Activated CD4-positive, alpha-beta T cell treated with anti-CD3 and anti-CD28 coated beads, Interleukin-2, amount 10 ng/mL, durations not matched to agents 7 days and 5 days (primary cell): ENCODE measurements at places on chromosomes 3 and 15. TPM values are rescaled to one million over a fixed set of nuclear protein-coding genes. Genes with fewer than 3 reads are reported as not detected.
A peak's percentile ranks its signal among the peaks of the same experiment; 100 is the strongest.

DNA sequence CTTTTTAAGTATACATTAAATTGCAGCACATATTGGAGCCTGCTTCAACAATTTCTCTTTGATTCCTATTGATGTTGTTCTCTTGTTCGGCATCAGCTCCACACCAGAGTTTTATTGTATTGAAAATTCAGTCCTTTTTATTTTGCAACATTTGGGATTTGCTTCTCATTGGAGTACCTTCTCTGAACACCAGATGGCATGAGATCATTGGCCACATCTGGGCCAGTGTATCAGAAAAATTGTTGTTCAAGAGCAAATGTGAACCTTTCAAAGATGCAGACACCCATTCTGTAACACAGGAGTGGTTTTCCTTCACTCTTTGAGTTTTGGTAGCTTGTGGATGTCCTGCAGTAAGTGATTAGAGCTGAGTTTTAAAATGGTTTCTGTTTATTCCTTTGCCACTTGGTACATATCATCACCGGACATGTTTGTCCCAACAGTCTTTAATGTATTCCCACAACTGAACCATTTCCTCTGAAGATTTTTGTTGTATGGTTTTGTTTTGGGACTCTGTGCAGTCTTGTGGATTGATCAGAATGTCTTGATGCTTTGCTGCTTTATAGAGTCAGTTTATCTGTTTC, 96.1 kb downstream of the MCTP2 start:
- peak; percentile 30 for DNase-seq
- peaks cover 9% of the 10 kb centered on the region for H3K36me3 ChIP-seq
- peaks cover 22% of the 10 kb centered on the region for H3K4me1 ChIP-seq
- no peaks in the 10 kb centered on the region for H3K27me3 ChIP-seq
- H3K27ac ChIP-seq, result no peak overlapping the region

NANOGP8 gene
- not detected for total RNA-seq

DNA sequence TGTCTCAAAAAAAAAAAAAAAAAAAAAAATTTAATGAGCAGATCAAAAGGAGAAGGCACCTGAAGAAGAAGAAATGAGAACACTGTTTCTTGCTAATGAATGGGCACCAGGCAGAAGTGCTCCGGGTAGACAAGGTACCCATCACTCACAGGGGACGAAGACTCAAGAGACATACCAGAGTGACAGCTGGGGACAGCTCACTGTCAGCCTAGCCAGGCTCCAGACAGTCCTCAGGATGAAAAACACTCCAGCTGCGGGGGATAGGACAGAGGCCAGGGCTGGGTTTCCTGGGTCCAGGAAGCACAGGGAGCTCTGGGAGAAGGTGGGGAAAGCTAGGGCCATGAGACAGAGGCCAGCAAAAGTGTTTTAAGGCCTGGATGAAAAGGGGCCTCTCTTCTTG, 48.5 kb upstream of the PARL start:
- H3K4me3 ChIP-seq, result no peak overlapping the region
- no peak overlapping the region for H3K27ac ChIP-seq
- no peak for DNase-seq
- peaks cover 2% of the 10 kb centered on the region for H3K36me3 ChIP-seq
- no peaks in the 10 kb centered on the region for H3K27me3 ChIP-seq
- no peaks in the 10 kb centered on the region for H3K4me1 ChIP-seq

GRCh38 chr3:84724877-84725276, 233.9 kb upstream of the CADM2 start:
- no peak overlapping the region for H3K27ac ChIP-seq
- DNase-seq, result no peak
- H3K27me3 ChIP-seq, result no peaks in the 10 kb centered on the region
- H3K4me3 ChIP-seq, result no peak overlapping the region
- H3K4me1 ChIP-seq, result no peaks in the 10 kb centered on the region
- H3K36me3 ChIP-seq, result no peaks in the 10 kb centered on the region

- H3K4me1 ChIP-seq, result no peaks in the 10 kb centered on the region
- H3K27ac ChIP-seq, result no peak overlapping the region
- H3K36me3 ChIP-seq, result peaks cover 29% of the 10 kb centered on the region
- H3K4me3 ChIP-seq, result no peak overlapping the region
These were observed 87.2 kb upstream of the SLC2A2 start for GRCh38 chr3:171113716-171114115.

DNA sequence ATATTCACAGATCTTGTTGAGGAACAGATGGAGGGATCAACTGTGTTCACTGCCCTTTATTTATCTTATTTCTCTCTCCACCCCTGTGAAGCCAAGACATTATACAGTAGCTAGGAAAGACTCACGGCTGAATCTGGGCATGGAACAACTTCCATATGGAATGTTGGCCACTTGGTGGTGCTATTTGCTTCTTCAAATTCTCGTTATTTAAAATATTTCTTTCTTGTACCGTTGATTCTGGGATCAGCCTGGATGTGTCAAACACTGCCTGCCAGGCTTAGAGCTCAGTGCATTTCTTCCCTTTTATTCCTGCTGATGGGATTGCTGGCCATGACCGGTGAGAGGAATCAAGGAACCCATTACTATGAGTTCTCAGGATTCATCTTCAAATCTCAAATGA, 17.5 kb upstream of the GASK1A start:
- H3K27me3 ChIP-seq, result peaks cover 3% of the 10 kb centered on the region
- no peak overlapping the region for H3K27ac ChIP-seq
- no peak overlapping the region for H3K4me3 ChIP-seq
- H3K36me3 ChIP-seq, result no peaks in the 10 kb centered on the region

DNA sequence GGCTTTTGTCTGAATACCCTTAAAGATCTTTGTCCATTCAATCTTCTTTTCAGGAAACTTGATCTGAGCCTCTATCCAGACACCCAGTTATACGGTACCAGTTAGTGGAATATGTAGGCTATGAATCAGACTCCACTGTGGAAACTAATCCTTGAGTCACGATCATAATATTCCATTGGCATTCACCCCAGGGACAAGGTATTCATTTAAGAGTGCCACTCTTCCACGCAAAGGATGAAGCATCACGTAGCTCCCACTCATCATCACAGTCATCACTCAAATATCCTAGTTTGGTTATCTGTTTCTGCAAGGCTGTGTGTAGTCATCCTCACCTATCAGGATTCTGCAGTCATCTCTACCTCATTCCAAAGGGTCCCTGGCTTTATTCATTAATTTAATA, 85.6 kb downstream of the NEDD4 start:
- H3K4me1 ChIP-seq, result no peaks in the 10 kb centered on the region
- H3K36me3 ChIP-seq, result no peaks in the 10 kb centered on the region
- no peak for DNase-seq
- no peak overlapping the region for H3K27ac ChIP-seq

DLEC1 gene
- 2.3 TPM for total RNA-seq

GRCh38 chr15:39269352-39269751, 311.5 kb upstream of the THBS1 start:
- H3K36me3 ChIP-seq, result no peaks in the 10 kb centered on the region
- no peak overlapping the region for H3K4me3 ChIP-seq
- H3K4me1 ChIP-seq, result no peaks in the 10 kb centered on the region
- no peak overlapping the region for H3K27ac ChIP-seq
- peaks cover 4% of the 10 kb centered on the region for H3K27me3 ChIP-seq
- DNase-seq, result no peak

GRCh38 chr3:53161450-53161819, 426 bp downstream of the PRKCD start:
- H3K27me3 ChIP-seq, result peaks cover 31% of the 10 kb centered on the region
- H3K4me3 ChIP-seq, result peak overlapping the region; percentile 72
- peak overlapping the region; percentile 87 for H3K27ac ChIP-seq

DNA sequence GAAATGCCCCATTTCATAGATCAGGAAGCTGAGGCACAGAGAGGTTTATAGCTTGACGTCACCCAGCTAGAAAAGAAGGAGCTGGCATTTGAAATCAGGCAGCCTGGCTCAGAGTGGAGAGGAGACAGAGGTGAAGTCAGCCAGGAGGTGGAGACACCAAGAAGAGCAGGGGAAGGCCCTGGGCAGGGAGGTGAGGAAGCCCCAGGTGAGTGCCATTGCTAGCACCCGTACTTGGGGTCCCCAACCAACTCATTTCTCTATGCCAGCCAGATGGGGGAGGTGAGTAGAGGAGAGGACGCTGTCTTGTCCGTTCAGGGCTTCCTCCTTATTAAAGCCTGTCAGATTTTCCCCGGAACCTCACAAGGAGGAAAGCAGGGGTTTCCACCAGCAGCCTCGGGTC, 149.6 kb upstream of the TLE3 start:
- H3K36me3 ChIP-seq, result no peaks in the 10 kb centered on the region
- H3K27me3 ChIP-seq, result no peaks in the 10 kb centered on the region
- H3K4me1 ChIP-seq, result peaks cover 50% of the 10 kb centered on the region
- peak overlapping the region; percentile 57 for H3K27ac ChIP-seq
- DNase-seq, result no peak

DNA sequence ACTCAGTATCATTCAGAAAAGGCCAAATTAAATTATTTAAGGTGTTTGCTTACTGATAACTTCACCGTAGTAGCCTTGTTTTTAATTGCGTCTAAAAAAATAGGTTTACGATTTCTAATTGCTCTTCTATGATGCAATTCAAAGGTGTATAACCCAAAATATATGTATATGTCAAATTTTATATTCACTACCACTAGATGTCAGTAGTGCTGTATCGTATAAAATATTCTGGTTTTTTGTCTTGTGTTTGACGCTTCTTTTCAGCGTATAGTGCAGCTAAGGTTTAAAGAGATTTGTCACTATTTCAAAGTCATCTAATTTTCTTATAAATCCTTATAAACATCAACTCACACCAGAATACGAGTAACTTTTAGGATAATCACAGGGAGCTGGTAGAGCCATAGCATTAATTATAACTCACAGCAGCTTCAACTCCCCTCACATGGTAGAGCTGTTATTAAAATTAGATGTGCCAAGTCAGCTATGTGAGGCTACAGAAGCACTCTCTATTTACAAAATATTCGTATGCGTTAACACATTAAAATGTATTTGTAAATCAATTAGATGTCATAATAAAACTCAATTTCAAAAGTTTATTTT, 3.5 kb downstream of the PFN2 start:
- peaks cover 23% of the 10 kb centered on the region for H3K27me3 ChIP-seq
- H3K4me3 ChIP-seq, result no peak overlapping the region
- no peak overlapping the region for H3K27ac ChIP-seq
- peaks cover 16% of the 10 kb centered on the region for H3K4me1 ChIP-seq

TP63 gene
- 0.17 TPM for total RNA-seq

DNA sequence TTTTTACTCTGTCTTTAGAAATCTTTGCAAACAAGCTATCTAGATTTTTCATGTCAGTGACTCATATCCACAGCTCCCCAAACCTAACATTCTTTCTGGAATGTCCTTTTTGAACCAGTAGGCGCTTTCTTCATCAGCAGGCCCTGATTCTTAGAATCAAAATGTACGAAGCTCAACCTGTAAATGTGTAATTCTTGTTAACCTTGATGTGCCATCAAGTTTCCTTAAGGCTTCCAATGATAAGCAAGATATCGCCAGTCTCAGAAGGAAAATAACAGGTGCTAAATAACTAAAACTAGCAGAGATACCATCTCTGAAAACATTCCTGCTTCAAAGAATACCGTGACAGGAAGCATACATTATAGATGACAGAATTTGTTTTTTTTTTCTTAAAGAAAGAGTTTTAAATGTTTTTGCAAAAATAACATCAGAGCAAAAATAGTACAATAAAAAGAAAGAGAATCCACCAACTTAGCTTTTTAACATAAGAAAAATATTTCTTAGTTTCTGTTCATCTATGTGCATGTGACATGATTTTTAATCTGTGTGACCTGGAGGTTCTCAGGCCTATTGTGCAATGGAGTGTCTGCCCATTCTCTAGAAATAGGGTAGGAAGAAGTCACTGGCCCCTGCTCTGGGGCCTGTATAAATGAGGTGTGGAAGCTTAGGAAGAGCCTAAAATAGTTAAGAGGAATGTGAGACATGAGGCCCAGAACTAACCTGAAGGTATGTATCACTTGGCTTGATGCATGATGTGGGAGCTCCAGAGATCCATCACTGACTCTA, 14.7 kb upstream of the SECISBP2L start:
- peaks cover 8% of the 10 kb centered on the region for H3K4me1 ChIP-seq
- H3K4me3 ChIP-seq, result no peak overlapping the region
- no peak for DNase-seq
- no peaks in the 10 kb centered on the region for H3K36me3 ChIP-seq
- no peak overlapping the region for H3K27ac ChIP-seq

HTR3D gene
- total RNA-seq, result not detected

APEH gene
- 137 TPM for total RNA-seq

TLR9 gene
- 0.55 TPM for total RNA-seq

GATM gene
- 2.0 TPM for total RNA-seq

GRCh38 chr3:189772584-189772983, 141.4 kb downstream of the TP63 start:
- H3K4me1 ChIP-seq, result no peaks in the 10 kb centered on the region
- no peak for DNase-seq
- H3K27ac ChIP-seq, result no peak overlapping the region
- H3K36me3 ChIP-seq, result no peaks in the 10 kb centered on the region
- H3K27me3 ChIP-seq, result no peaks in the 10 kb centered on the region

GRCh38 chr3:86990734-86991481, at the start of gene VGLL3:
Gene VGLL3 (minus strand): TSS chr3:86991149. CDS start chr3:86990743, 406 bp downstream.
- H3K4me3 ChIP-seq, result no peak within 1 kb of the TSS
- H3K4me1 ChIP-seq, result no peaks in the 10 kb centered on the region
- DNase-seq, result no peak
- peaks cover 32% of the 10 kb centered on the region for H3K27me3 ChIP-seq
- no peak within 1 kb of the TSS for H3K27ac ChIP-seq

- H3K36me3 ChIP-seq, result peaks cover 23% of the 10 kb centered on the region
- no peaks in the 10 kb centered on the region for H3K27me3 ChIP-seq
- no peak for DNase-seq
- H3K27ac ChIP-seq, result no peak overlapping the region
These were observed 20.2 kb downstream of the ICE2 start for GRCh38 chr15:60458721-60459120.

RHO gene
- not detected for total RNA-seq

DNA sequence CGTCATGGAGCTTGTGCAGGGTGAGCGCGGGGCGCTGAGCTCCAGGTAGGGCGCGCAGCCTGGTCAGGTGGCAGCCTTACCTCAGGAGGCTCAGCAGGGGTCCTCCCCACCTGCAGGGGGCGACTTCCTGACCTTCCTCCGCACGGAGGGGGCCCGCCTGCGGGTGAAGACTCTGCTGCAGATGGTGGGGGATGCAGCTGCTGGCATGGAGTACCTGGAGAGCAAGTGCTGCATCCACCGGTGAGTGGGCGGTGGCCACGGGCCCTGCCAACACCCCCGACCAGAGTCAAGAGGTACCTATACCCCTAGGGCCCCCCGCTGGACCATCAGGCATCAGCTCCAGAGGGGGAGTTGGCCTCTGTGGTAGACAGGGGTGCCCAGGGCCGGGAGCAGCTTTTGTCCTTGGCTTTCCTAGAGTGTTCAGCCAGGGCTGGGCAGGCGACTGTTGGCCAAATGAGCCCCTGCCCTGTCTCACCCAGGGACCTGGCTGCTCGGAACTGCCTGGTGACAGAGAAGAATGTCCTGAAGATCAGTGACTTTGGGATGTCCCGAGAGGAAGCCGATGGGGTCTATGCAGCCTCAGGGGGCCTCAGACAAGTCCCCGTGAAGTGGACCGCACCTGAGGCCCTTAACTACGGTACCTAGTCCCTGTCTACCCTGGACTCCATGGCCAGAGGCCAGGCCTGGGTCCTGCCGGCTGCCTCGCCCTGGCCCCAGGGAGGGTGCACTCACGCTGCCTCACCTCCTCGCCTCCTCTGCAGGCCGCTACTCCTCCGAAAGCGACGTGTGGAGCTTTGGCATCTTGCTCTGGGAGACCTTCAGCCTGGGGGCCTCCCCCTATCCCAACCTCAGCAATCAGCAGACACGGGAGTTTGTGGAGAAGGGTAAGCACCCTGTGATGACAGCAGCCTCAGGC, 9.1 kb downstream of the FES start:
- no peak overlapping the region for H3K4me3 ChIP-seq
- H3K27me3 ChIP-seq, result no peaks in the 10 kb centered on the region
- peaks cover 2% of the 10 kb centered on the region for H3K4me1 ChIP-seq
- no peak for DNase-seq
- no peak overlapping the region for H3K27ac ChIP-seq
- H3K36me3 ChIP-seq, result peaks cover 6% of the 10 kb centered on the region

GNAT1 gene
- not detected for total RNA-seq
